ENCODE measurements at places on chromosomes 3 and 15. TPM values are rescaled to one million over a fixed set of nuclear protein-coding genes. Genes with fewer than 3 reads are reported as not detected.

NLGN1 gene
- total RNA-seq, result 12.6 TPM

RFT1 gene
- total RNA-seq, result 23.4 TPM

PLXND1 gene
- 71.0 TPM for total RNA-seq

SLC22A14 gene
- total RNA-seq, result 0.29 TPM

DAZL gene
- total RNA-seq, result not detected

FOXL2NB gene
- 0.29 TPM for total RNA-seq

C3orf62 gene
- total RNA-seq, result 10.7 TPM

SNTN gene
- not detected for total RNA-seq

DNA sequence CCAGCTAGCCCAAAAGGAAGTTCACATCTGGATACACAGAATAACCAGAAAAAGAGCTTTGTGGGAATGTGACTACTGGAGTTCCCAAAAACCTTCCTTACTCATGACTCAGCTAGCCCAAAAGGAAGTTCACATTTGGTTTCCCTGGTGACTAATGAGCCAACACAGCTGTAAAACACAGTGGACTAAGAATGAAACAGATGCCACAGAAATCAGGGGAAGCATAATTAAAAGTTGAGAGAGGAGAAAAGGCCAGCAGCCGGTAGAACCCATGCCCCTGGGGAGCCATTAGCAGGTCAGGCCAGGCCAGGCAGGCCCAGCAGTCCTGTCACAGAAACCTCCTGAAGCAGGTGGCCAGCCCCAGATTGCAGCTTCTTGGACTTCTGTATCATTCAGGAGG is 130.3 kb downstream of the GHSR start:
- no peak overlapping the region for H3K4me3 ChIP-seq
- no peaks in the 10 kb centered on the region for H3K27me3 ChIP-seq
- H3K4me1 ChIP-seq, result peaks cover 20% of the 10 kb centered on the region

DNA sequence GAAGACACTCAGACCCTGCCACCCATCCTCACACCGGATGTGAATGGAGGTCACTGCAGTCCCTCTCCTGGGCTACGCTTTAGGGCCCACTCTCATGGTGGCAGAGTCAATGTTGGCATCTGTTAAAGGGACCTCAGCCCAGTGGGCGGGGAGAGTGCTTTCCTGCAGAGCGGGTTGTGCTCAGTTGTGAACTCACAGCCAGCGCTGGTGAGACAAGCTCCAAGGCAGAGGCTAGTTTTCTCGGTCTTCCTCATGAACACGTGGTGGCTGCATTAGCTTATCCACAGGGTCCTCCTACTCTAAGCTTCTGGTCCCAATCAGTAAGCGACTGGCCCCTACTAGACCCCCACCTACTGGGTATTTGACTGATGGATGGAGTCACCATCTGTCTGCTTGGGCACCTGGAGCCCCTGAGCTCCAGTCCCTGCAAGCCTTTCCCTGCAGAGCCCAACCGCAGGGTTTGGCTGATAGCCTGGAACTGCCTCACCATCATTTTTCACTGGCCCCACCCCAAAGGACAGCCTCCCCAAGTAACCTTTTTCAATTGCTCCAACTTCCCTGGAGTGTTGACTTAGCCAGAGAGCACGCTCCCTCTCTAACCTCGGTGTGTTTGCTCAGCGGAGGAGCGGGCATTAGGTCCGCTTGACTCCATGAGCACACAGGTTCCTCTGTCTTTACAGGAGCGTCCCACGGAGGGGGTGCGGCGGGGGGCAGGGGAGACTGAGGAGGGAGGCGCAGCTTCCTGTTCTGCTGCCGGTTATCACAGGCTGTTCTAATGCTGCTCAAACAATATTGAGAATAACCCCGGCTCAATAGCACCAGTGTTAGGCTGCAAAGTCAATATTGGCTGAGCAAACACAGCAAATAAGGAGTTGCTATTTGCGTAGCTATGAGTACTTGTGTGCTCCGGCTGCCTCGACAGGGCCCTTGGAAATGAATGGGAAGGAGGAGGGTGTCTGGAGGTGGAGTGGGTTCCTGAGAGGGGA is 141.7 kb downstream of the RPLP1 start:
- peak overlapping the region; percentile 79 for H3K27ac ChIP-seq
- peak; percentile 79 for DNase-seq
- H3K4me1 ChIP-seq, result peaks cover 53% of the 10 kb centered on the region
- H3K36me3 ChIP-seq, result no peaks in the 10 kb centered on the region
- H3K27me3 ChIP-seq, result peaks cover 22% of the 10 kb centered on the region

- H3K27ac ChIP-seq, result no peak overlapping the region
- no peak overlapping the region for H3K4me3 ChIP-seq
- peaks cover 29% of the 10 kb centered on the region for H3K36me3 ChIP-seq
- no peaks in the 10 kb centered on the region for H3K27me3 ChIP-seq
- no peak for DNase-seq
These were observed 51.5 kb downstream of the AAGAB start for GRCh38 chr15:67202991-67203390.

- DNase-seq, result no peak
- peaks cover 7% of the 10 kb centered on the region for H3K36me3 ChIP-seq
- no peak overlapping the region for H3K4me3 ChIP-seq
These were observed 397.7 kb downstream of the DIPK2A start for GRCh38 chr3:144369129-144369879.

DNA sequence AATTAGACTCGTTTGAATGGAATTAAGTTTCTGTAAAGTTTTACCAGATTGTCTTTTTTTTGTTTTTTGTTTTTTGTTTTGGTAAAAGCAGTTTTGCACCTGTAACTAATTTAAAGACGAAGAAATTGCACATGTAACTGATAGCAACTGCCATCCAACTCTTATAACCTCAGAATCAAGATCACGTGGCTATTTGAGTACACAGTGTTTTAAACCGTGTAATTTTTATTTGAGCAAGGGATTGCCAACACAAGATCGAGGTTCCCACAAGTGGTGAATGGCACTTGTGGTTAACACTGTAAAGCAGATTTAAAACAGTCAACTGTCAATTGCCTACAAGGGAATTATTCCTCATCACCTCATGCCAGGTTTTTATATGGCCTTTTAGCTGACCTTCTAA is 67.3 kb downstream of the PPARG start:
- H3K4me3 ChIP-seq, result no peak overlapping the region
- H3K36me3 ChIP-seq, result no peaks in the 10 kb centered on the region
- peaks cover 22% of the 10 kb centered on the region for H3K27me3 ChIP-seq
- DNase-seq, result no peak

DNA sequence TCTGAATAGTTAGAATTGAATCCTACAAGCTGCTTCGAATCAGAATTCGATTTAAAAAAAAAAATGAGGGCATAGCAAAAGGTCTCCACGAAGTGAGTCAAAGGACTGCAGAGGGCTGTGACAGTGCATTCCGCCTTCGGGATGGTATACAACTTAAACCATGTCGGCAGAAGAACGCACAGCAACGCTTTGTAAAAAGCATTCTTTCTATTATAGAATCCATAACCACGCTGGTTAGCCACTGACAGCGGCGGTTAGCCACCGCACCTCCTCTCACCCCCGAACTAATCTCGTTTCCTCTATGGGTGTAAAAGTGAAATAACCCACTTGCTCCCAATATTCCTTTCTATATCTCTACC is 664 bp upstream of the PIK3CA start:
- peaks cover 18% of the 10 kb centered on the region for H3K4me1 ChIP-seq
- no peaks in the 10 kb centered on the region for H3K27me3 ChIP-seq
- H3K27ac ChIP-seq, result no peak overlapping the region
- H3K36me3 ChIP-seq, result no peaks in the 10 kb centered on the region
- H3K4me3 ChIP-seq, result no peak overlapping the region

GRCh38 chr15:97171556-97171955 is 788.9 kb upstream of the ARRDC4 start:
- no peak for DNase-seq
- H3K4me1 ChIP-seq, result peaks cover 27% of the 10 kb centered on the region
- H3K36me3 ChIP-seq, result no peaks in the 10 kb centered on the region
- no peak overlapping the region for H3K27ac ChIP-seq
- H3K27me3 ChIP-seq, result peaks cover 26% of the 10 kb centered on the region

GRCh38 chr3:37492977-37493471 is 318.6 kb upstream of the LRRFIP2 start:
- H3K4me3 ChIP-seq, result no peak overlapping the region
- DNase-seq, result no peak
- no peak overlapping the region for H3K27ac ChIP-seq
- H3K4me1 ChIP-seq, result peaks cover 24% of the 10 kb centered on the region
- H3K27me3 ChIP-seq, result peaks cover 3% of the 10 kb centered on the region

- no peak overlapping the region for H3K27ac ChIP-seq
- no peak overlapping the region for H3K4me3 ChIP-seq
- H3K27me3 ChIP-seq, result no peaks in the 10 kb centered on the region
- no peaks in the 10 kb centered on the region for H3K36me3 ChIP-seq
- DNase-seq, result no peak
These were observed 29.7 kb upstream of the STRIT1 start for GRCh38 chr3:155323063-155323666.

DNA sequence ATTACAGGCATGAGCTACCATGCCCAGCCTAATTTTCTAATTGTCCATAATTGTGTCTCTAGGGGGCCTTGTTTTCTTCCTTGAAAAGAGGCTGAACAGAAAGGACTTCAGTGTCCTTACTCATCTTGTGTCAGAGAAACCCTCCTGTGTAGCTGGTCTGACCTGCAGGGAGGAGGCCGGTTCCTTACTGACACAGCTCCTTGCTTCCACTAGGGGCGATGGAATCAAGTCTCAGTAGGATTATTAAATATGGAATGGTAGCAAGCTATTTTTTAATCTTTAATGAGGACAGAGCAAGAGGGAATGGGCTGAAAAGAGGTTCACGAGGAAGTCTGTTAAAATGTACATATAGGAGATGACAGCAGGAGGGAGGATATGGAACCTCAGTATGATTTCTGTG is 8.6 kb downstream of the LPCAT4 start:
- H3K36me3 ChIP-seq, result peaks cover 29% of the 10 kb centered on the region
- no peaks in the 10 kb centered on the region for H3K27me3 ChIP-seq
- peak overlapping the region; percentile 21 for H3K4me3 ChIP-seq
- no peak overlapping the region for H3K27ac ChIP-seq

- no peaks in the 10 kb centered on the region for H3K36me3 ChIP-seq
- peaks cover 43% of the 10 kb centered on the region for H3K4me1 ChIP-seq
- DNase-seq, result no peak
- peak overlapping the region; percentile 4 for H3K4me3 ChIP-seq
These were observed 1042.9 kb downstream of the ROBO1 start for GRCh38 chr3:78724859-78725258.

DNA sequence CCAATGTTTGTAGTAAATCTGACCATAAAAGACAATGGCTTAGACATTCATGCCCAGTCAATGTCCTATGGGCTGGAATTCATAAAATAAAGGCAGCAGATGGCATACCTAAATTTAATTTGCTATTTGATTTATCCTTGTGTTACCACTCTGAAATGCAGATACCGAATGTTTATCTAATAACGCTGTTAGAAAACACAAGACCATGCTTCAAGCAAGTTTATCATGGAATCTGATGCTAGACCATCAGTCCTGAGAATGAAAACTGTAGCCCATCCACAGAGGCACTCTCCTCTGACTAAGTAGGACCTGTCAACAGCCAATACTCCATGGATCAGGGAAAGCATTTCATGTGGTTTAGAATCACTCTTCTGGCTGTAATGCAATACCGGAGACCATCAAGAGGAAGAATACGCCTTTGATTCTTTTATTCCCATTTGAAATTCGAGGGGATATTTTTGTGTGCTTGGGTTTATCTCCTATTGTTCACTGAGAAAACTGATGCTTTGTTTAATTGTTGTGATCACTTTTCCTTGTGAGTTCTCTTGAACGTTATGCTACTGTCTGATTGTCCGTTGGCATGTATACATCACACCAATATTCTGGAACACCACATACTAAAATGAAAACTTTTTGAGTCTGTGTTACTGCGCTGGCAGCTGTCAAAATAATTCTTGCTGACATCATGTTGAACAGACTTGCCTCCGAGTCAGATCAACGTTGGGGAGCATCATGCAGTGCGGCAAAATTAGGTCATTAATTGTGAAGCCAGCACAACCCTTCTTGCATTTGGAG is 12.1 kb upstream of the CPB1 start:
- H3K27me3 ChIP-seq, result peaks cover 28% of the 10 kb centered on the region
- peaks cover 15% of the 10 kb centered on the region for H3K4me1 ChIP-seq
- DNase-seq, result no peak
- no peak overlapping the region for H3K27ac ChIP-seq
- H3K4me3 ChIP-seq, result peak overlapping the region; percentile 13

GRCh38 chr15:41888662-41889253 is 5.1 kb downstream of the SPTBN5 start:
- H3K36me3 ChIP-seq, result no peaks in the 10 kb centered on the region
- peaks cover 6% of the 10 kb centered on the region for H3K27me3 ChIP-seq
- H3K4me1 ChIP-seq, result no peaks in the 10 kb centered on the region
- no peak for DNase-seq
- no peak overlapping the region for H3K4me3 ChIP-seq

- peak overlapping the region; percentile 87 for H3K27ac ChIP-seq
- H3K36me3 ChIP-seq, result peaks cover 2% of the 10 kb centered on the region
- peaks cover 16% of the 10 kb centered on the region for H3K27me3 ChIP-seq
- peaks cover 51% of the 10 kb centered on the region for H3K4me1 ChIP-seq
- no peak for DNase-seq
- H3K4me3 ChIP-seq, result peak overlapping the region; percentile 17
These were observed 5.4 kb downstream of the MGLL start for GRCh38 chr3:127816783-127817405.

DNA sequence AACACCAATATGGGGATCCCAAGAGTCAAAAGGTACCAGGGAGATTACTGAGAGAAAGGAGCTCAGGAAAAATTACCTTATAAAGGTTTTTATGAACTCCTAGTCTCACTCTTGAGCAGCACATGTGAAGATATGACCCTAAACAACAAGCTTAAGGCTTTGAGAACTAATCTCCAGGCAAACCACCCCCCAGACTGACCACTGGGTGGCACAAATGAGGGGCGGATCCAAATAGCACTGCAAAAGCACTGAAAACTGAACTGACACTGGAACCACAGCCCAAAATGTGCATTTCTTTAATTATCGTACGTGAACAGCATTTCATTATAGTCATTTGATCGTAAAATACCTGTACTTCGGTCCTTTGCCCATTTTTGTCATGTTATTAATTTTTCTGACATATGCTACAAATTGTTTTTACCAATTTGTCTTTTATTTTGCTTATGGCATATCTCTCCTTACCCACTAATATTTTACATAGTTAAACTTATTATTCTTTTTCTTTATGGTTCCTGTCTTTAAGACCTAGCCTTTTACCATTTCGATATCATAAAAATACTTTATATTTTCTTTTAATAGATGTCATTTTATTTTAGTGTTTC is 31.5 kb upstream of the TFDP2 start:
- no peak overlapping the region for H3K27ac ChIP-seq
- H3K36me3 ChIP-seq, result peaks cover 18% of the 10 kb centered on the region
- no peak for DNase-seq
- no peaks in the 10 kb centered on the region for H3K4me1 ChIP-seq

DNA sequence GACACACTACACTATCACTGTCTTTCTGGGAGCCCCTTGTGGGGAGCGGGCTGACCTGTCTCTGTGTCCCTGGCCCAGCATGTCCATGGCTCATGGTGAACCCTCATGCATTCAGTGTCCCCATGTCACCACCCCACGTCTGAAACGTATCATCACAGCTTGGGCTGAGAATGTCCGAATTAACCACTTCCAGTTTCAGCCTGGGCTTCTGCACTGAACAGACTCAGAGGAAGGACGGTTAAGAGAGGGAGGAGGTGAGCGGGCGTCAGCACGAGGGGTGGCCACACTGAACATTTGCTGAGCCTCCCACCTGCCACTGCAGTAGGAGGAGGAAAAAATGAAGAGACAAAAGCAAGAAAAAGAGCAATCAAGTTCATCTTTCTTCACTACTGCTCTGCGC is 30.5 kb downstream of the ATP2B2 start:
- H3K27ac ChIP-seq, result no peak overlapping the region
- peaks cover 9% of the 10 kb centered on the region for H3K4me1 ChIP-seq
- H3K27me3 ChIP-seq, result peaks cover 30% of the 10 kb centered on the region

- peaks cover 60% of the 10 kb centered on the region for H3K36me3 ChIP-seq
- no peak for DNase-seq
- H3K4me3 ChIP-seq, result no peak overlapping the region
- H3K27ac ChIP-seq, result no peak overlapping the region
- no peaks in the 10 kb centered on the region for H3K27me3 ChIP-seq
These were observed 78.2 kb downstream of the ATG7 start for GRCh38 chr3:11350374-11350773.
